NCI-H1092 treated with DMSO at 0.1 percent for 48 hours (cell line): ENCODE measurements at places on chromosomes 5 and 9.

- DNase-seq = no peak
These were observed 155.4 kb upstream of the ANKH start for GRCh38 chr5:15026944-15027343.

GRCh38 chr5:180860887-180861822, at the start of gene ZFP62:
ZFP62 (minus strand) TSS chr5:180861276; CDS start chr5:180861219, 57 bp downstream.
- DNase-seq = peak; percentile 70

- no peak for DNase-seq
These were observed 32.4 kb downstream of the ABCA1 start for GRCh38 chr9:104895572-104895971.

DNA sequence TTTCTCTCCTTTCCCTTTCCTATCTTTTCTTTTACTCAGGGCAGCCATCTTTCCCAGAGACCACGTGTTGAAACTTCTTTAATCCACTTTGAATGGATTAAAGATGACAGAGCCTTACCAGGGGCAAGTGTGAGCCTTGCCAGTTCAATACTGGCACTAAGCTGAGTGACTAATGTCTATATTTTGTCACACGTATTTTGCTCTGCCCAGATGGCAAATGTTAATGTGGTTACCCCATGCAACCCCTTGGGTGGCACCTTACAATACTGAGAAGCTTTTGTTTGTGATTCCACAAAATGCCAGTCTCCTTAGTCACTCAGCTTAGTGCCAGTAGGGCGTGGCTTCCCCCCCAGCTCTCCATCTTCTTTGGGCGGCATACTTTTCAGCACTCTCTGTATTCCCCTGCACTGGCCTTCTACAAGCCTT, 24.8 kb downstream of the ANXA1 start:
- DNase-seq = no peak

DNA sequence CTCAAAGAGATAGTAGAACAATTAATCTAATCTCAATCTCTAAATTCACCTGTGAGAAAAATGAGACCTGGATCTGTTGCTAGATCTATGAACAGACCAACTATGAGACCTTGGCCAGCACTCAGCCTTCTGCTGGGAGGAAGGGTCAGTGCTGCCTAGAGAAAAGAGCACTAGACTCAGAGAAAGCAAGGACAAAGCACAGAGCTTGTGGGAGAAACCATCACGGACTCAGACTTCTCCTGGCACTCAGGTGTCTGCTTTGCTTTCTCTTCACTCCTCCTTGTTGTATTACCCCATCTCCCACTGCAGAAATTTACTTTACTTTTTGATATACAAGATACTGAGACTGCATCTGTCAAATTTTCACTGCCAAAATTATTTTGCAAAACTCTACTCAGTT, 890.0 kb upstream of the NUDT12 start:
- DNase-seq = no peak

DNA sequence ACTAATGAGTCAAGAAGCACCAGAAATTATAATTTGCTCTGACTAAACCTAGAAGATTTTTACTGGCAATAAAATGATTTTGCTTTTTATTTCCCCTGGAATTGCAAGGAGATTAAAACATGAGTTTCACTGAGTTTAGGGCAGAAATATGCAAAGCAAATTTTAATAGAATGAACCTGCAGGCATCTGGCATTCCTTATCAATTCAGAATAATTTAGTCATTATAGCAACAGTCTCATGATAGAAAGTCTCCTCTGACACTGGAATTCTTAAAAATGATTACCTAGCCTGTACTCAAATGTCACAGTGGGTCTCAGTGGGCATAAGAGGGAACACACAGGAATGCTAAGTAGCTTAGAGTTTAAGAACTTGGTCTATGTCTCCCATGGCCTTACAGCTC, 195.9 kb downstream of the TTC39B start:
- no peak for DNase-seq

DNA sequence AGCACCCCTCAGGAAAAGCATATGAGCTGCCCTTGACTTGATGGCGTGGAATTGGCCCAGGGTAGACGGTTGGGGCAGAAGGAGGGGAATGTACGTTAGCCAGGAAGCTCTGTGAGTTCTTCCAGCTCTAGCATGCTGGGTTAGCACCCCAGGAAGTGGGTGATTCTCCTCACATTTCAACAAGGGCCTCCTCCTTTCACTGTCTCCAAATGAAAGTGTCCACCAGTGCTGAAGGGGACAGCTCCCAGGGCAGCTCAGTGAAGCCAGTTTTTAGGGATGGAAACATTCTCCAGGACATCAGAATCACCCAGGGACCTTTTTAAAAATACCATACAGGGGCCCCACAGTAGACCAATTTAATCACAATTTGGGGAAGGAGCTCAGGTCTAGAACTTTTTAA, 17.2 kb upstream of the AFAP1L1 start:
- no peak for DNase-seq

- no peak for DNase-seq
These were observed 26.5 kb downstream of the AQP7 start for GRCh38 chr9:33375841-33376321.

DNA sequence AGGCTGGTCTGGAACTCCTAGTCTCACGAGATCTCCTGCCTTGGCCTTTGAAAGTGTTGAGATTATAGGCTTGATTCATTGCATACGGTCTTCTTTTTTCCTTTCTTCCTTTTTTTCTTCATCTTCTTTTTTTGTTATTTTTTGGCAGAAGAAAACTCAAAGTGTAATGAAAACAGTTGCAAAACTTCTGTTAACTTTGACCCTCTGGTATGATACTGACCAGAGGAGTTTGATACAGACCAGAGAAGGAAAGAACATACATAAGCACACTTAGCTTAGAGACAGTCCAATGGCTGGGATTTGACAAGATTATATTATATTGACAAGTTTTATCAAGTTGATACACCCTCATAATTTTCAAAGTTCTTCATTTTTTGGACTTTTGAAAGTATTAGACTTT, 181.2 kb downstream of the NFIB start:
- DNase-seq = no peak

DNA sequence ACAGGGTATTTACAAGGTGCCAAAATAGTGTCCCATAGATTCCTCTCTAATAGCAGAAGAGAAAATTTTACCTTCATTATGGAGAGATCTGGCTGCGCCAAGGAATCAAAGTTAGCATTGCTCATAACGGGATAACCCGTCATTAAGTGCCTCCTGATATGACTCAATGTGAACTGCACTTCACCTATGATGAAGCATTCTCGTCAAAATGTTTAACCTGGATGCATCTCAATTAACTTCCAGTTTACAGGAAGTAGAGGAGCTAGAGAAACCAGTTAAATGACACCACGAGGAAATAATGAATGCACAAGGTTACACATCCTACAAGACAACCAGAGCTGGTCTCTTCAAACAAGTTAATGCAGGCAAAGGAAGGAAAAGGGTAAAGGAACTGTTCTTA, 17.2 kb downstream of the FBXW11 start:
- DNase-seq = no peak

DNA sequence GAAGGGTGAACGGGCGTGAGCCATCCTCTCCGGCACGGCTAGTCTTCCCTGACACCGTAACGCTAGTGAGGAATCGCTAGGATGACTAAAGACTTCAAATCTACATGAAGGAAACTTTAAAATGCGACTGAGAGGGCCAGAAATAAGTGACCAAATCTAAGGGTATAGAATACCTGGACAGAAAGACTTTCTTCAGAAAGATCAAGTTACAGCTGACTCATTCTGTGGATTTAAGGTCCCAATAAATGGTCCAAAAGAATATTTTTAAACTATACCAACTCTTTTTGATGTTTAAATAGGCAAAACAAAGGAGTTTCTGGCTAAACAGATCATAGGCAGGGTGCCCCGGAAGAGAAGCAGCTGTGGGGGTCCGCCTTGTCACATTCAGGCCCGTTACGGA, 38.9 kb upstream of the CEP72 start:
- peak; percentile 25 for DNase-seq

GRCh38 chr9:128828719-128829452, 708 bp downstream of the SPOUT1 start:
- no peak for DNase-seq

DNA sequence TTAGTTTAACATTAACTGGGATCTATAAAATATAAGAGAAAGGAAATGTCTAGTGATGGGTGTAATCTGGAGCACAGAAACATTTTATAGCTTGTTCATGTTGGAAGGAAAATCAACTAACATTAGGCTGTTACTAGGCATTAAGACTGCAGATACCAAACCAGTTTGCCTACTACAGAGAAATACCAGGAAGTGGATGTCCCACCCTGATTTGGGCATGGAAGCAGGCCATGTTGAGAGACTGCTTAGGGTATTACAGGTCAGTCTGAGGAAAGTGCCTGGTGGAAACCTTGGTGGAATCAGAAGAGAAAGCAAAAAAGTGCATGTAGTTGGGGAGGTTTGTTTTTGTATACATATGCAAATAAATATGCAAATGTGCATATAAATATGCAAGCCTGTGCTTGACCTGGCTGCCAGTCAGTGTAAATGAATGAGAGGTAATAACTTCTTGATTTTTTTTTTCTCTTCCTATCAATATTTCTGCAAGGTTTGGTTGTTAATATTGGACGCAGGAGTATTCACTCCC, 9.6 kb upstream of the CCDC112 start:
- no peak for DNase-seq

DNA sequence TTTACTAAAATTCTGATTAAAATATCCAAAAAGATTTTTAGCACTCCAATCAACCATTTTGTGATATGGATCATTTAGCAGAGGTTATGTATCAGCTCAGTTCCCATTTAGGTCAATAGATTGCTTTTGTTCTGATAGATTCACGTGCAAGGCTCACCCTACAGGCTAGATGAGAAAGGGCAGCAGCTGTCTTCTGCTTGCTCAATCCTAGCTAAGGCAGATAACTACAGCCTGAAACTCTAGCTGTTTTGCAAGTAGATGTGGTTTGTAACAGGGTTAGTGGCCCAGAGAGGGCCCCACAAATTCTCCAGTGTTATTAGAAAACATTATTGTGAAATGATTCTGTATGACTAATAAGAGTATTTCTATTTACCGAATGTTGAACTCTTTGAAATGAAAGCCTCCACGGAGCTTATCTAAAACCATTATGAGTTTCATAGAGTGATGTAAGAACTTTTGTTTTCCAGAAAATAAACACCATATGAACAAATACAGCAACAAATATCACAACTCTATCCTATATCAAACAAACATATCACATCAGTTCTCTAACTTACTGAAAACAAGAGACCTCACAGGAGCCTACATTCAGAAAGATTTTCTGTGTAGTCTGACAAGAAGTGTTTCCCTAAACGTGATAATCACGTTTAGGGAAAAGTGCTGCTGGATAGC, 841.9 kb upstream of the ACO1 start:
- DNase-seq = peak; percentile 52

- DNase-seq = no peak
These were observed 3.0 kb upstream of the TUSC1 start for GRCh38 chr9:25681266-25681665.

- no peak for DNase-seq
These were observed 65.1 kb upstream of the ZNF366 start for GRCh38 chr5:72572236-72572765.

DNA sequence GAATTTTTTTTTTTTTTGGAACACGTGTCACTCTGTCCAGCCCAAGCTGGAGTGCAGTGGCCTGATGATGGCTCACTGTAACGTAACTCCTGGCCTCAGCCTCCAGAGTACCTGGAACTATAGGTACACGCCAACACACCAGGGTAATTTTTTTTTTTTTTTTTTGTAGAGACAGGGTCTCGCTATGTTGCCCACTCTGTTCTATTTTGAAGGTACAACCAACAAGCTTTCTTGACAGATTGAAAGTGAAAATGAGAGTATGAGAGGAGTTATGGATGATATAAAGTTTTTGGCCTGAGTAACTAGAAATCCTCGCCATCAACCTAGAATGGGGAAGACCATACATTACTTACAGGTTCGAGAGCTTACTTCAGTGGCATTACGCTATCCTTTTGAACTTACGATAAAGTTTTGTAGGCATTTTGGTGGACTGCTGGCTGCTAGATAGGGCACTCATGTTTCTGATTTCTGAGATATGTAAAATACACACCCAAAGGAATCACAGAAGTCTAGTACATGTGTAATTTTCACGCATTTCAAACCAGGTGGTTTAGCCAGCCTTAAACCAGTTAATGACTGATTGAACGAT, 806 bp upstream of the CDC42SE2 start:
- DNase-seq = no peak

DNA sequence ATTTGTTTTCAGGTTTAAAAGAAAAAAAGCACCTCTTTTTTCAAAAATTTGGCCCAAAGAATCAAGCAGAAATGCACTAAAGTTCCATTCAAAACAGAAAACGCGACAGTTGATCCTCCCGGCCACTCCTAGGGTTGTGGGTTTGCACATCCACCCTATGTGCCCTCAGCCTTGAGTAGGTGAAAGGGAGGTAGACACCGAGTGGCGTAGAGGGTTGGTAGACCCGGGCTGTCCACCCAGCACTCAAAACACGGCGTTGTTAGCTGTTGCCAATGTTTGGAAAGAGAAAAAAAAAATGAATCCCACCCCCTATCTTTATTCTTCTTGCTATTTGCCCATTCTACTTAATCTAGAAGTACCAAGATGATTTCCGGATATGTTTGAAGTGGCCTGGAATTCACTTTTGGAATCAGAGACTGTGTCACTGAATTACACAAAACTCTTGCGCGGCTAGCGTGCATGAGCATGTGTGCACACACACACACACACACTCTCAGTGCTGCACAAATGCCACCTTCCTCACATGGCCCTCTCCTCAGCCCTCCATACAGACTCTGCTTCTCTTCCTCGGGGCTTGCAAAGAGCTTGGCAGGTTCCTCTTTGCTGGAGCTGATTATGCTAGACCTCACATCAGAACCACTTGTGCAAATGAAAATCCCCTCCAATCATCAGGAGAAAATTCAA, 110.2 kb upstream of the HAND1 start:
- DNase-seq = no peak

- DNase-seq = no peak
These were observed 51.4 kb downstream of the TRIP13 start for GRCh38 chr5:943918-944620.

DNA sequence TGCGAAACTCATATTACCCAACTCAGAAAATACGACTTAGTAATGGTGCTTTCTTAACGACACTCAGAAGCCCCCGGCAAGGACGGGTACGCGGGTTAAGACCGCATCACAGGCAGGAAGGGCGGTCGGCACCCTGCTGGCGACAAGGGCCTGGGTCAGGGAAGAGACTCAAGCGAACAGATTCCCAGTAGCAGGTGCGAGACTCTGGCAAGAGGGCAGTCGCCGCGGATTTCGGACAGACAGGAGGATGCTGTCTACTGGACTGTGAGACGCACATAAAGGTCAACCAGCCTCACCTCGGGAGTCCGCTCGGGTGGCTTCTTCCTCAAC, 398 bp downstream of the RAPGEF6 start:
- DNase-seq = peak; percentile 10

- DNase-seq = no peak
These were observed 41.7 kb downstream of the PIK3R1 start for GRCh38 chr5:68257210-68257609.

GRCh38 chr5:103057208-103058130, 62.5 kb downstream of the GIN1 start:
- DNase-seq = no peak

DNA sequence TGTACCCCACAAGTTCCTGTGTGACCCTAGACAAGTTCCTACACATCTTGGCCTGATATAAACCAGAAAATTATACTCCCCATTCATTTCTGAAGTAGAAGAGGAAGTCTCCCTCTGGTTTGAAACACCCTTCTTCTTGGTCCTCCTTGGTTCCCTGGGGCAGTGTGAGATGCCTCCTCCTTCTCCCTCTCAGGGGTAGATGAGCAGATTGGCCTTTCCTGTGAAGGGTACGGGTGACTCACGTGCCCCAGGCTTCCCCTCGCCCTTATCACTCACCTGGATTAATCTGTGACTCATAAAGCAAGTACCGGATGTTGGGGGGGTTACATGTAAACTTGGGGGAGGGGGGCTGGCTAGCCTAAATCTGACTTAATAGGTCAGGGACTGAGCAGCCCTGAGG, 11.1 kb upstream of the AQP3 start:
- DNase-seq = no peak
